Right renal cortex interstitium (tissue), 3 donors: ENCODE measurements at places on chromosomes 2 and 18. TPM values are rescaled to one million over a fixed set of nuclear protein-coding genes. Genes with fewer than 3 reads are reported as not detected.

The FOXD4L1 gene
- 0.19 TPM for polyA plus RNA-seq

GRCh38 chr2:189049709-189050164, 75.6 kb downstream of the COL3A1 start:
- DNase-seq: no peak

The CYRIA gene
- polyA plus RNA-seq: 3.2 TPM

The TLX2 gene
- not detected for polyA plus RNA-seq

The PLA2R1 gene
- 112 TPM for polyA plus RNA-seq

- no peak for DNase-seq
Measured at GRCh38 chr2:88188748-88189147, 18.6 kb downstream of the THNSL2 start.

DNA sequence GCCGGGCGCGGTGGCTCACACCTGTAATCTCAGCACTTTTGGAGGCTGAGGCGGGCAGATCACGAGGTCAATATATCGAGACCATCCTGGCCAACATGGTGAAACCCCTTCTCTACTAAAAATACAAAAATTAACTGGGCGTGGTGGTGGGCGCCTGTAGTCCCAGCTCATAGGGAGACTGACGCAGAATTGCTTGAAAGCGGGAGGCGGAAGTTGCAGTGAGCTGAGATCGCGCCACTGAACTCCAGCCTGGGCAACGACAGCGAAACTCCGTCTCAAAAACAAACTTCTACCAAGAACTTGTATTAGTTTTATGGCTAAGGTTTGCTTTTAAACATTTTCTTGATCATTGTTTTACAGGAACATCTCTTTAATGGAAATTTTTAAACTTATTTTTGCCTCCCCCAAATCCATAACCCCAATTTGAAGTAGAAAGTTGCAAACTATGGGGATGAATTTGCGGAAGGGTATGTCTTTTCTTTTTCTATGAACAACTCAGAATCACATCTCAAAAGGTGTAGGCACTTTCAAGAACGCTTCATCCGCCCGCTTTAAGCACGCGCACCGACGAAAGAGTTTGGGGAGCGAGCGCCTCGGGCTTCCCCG, 46.8 kb upstream of the PTMA start:
- no peak for DNase-seq

DNA sequence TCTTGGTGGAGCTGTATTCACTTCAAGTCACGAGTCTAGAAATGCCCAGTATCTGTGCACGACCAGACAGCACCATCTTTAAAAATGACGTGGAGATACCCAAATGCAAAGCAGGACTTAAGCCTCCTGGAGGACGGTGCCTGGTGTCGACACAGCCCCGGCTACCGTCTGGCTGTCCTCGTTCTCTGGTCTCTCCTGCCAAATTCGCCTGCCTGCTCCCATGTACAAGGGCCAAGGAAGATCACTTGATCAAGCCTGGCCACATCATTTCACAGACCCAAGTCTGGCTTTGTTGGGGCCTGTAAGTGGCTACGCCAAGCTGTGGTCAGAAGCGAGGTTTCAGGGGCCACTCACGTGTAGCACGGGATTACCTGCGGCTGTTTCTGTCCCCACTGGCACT, 9.4 kb downstream of the ODC1 start:
- DNase-seq: no peak

DNA sequence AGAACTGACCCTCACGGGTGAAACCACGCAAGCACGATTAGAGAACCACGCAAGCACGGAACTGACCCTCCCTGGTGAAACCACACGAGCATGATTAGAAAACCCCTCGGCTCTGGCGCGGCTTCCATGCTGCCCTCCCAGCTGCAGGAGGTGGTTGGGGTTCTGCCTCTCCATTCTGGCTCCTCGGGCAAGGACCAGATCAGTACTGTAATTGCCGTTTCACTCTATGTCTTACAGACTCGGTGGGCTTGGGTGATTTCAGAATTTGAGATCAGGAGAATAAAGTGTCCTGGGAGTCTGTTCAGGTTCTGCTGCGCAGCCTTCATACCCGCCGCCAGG, 58.3 kb upstream of the KCNG2 start:
- no peak for DNase-seq

GRCh38 chr18:34329840-34330239, 105.1 kb upstream of the NOL4 start:
- no peak for DNase-seq

The ATOH8 gene
- polyA plus RNA-seq: 11.2 TPM

DNA sequence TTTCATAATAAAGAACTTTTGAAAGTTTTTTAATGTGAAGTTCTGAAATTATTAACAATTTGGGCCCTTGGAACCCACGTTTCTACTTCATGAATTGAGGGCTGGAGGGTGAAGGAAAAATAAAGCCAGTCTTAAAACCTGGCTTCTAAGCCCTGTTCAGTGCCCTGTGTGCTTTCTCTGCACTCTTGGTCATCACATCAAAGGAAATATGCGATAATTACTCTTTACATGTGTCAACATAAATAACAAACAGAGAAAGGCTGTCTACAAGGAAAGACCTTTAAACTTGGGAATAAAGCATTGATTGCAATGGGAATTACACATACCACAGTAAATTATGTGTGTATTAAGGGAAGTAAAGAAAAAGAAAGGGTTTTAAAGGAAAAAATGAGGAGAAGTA, 150.7 kb upstream of the KLF7 start:
- DNase-seq: no peak

The ME2 gene
- polyA plus RNA-seq: 36.5 TPM

DNA sequence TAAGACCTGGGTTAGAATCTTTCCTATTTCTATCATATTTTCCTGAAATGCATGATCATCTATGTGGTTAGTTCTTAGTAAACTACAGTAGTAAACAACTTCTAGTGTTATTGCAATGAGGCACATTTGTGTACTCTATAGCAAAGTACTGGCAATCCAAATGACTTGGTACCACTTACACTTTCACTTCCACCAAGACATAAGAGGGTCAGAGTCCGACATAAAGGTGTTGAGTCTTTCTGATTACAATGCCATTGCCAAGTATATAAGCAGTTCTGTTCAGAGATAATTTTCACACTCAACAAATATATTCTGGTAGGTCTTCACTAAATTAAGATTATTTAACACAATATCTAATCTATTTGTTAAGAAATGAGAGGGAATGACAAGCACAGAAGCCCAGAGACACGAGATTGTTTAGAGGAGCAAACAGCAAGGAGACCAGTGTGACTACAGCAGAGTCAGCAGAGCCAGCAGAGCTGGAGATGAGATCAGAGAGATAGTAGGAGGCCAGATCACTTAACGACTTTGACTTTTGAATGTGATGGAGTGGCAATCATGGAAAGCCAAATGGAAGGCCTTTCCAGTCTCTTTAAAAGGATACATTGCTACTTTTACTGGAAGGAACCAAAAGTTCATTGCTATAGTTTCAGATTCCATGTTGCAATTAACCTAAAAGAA, 27.5 kb downstream of the SOS1 start:
- DNase-seq: no peak

DNA sequence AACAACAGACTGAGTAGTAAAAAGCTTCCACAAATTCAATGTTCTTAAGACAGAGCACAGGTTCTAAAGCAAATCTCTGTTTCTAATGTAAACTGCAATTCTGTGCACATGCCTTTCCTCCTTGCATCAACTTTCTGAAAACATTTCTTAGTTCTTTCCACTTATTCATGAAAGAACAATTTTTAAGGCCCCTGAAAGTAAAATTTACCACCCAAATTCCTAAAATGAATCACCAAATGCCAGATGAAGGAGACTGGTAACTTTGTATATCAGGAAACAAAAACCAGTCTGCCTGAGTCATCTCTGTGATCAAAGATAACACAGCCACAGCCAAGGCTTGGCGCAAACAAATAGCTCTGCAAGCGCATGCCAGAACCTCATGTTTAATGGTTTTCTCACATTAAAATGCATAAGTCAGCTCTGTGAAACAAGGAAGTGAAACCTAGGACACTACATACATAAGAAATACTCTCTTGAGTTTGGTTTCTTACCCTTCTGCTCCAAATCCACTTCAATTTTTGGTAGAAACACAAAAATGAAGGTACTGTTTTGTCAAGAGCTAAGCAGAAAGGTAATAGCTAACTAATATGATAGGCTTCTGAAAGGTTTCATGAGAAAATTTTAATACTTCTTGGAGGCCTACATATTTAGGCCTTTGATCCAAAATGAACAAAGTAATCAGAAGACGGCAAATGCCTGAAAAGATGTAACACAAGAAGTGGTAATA, 169.4 kb downstream of the THADA start:
- no peak for DNase-seq

DNA sequence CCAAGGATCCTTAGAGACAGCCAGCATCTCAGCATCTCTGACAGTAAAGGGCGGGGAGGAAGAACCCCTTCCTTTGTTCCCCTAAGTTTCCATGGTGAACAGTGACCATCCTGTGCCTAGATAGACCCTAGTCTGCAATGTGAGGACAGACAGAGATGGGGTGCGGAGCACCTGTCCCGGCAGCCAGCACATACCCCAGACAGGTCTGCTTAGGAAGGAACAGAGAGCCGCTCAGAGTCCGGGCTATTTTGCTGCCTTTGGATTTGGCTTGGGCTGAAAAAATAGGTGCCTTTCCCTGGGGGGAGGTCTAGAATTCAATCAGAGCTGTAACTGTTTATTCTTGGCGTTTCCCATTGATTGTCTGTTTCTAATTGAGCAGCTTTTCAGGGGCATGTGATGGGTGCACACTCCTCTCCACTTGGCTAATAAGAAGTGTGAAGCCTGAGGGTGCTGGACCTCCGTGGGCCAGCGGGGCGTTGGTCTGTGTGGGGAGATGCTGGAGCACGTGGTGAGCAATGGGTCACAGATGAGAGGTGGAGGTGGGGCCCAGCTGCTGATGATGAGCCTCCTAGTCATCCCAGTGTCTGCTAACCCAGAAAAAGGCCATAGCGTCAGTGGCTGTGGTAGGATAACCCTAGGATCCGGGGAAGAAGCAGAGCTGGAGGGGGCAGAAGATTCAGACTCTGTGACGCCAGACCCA, 236.8 kb downstream of the SEPTIN10 start:
- no peak for DNase-seq

The AKAIN1 gene
- polyA plus RNA-seq: not detected

DNA sequence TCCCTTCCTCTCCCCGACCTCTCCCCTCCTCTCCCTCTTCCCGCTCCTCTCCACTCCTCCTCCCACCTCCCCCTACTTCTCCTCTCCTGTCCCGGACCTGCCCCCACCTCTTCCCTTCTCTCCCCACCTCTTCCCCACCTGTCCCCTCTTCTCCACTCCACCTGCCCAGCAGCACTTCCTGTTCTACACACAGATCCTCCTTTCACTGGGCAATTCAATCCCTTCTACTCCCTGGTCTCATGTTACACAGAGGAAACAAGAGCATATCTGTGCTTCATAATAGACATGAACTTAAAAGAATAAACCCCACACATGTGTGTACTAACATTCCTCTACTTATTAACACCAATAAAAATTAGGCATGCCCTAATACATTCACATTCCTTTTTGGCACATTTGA, 34.8 kb downstream of the TIMM21 start:
- DNase-seq: no peak

The SCN9A gene
- 1.5 TPM for polyA plus RNA-seq

DNA sequence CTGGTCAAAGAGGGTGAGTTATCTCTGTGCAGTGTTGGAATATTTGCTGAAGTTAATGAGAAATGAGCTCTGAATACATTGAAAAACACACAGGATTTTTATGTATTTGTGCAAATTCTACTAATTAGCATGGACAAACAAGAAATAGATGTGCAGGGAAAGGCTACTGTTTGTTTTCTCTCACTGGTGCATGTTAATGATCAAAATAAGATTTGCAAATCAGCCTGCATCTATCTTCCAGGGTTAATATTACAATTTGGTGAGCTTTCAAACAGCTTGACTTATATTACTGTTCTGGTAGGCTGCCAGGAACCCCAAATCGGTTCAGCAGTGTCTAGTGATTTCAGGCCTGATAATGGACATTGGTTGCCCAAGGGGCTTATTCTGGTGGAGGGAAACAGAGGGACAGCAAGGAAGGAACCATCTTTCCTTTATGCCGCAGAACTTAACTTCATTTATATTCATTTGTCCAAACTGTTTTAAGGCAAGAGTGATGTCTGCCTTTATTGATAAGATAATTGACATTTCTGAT, 93.8 kb upstream of the REG3A start:
- DNase-seq: no peak

DNA sequence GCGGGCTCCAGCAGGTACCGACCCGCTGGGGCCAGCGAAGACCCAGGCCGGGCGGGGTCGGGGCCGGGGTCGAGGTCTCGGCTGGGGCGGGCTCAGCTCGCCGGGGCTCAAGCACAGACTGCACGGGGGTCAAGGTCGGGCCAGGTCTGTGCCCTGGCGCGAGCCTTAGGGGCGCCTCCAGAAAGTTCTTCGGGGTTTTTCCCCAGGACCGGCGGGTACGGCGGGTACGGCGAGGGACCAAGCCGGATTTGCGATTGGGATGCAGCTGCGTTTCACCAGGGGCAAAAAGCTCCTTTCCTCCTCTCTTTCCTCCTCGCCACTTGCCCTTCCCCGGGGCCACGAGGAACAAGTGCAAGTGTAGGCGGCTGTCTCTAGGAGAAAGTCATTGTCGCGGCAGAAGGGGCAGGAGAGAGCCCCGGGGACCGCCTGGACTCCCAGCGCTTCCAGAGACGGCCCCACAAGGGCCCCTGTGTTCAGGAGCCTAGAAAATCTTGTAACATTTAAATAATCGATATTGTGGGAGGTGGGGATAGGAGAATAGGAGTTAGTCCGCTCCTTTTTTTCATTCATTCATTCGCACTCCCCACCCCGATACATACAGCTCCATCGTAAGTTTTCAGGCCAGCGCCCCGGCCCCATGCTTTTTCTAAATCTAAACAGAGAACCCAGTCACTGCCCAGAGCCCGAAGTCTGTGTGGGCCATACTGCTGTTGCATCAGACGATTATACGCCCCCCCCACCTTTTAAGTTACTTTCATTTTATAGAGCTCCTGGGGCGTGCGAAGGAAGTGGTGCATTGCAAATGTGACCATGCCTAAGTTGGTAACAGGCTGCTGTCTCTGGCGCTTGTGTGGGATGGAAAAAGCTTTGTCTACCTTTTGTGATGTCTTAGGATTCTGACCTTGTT, 679 bp downstream of the PMAIP1 start:
- no peak for DNase-seq

DNA sequence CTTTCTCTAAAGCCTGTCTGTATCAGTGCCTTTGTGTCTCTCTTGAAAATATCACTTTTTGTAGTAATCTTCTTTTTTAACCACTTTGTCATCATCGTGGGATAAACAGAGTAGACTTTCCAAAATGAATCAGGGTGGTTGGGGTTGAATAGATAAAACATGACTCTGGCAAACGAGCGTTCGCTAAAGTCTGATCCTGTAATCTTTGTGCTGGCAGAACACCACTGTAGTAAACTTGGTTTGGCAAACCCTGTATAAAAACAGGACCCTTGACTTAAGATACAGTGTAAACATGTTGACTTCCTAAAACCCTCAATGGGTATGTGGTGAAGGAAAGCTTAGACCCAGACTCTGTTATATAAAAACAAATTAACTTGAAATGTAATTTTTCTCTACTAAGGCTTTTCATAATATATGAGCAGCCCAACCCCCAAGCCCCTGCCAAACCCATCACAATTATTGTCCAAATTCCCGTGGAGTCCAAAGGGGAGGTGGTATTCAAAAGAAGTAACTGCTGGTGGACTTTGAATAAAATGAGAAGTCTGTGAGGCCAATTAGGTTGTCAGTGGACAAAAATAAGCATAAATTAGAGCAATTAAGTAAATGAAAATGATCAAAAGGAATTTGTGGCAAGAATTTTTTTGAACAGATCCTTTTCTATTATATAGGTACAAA, 52.2 kb downstream of the COLEC12 start:
- no peak for DNase-seq
